Uterus (tissue), 4 donors: ENCODE measurements at places on chromosomes 1 and 21. TPM values are rescaled to one million over a fixed set of nuclear protein-coding genes. Genes with fewer than 3 reads are reported as not detected.
A peak's percentile ranks its signal among the peaks of the same experiment; 100 is the strongest.

GRCh38 chr1:17306407-17306806 lies 1.6 kb upstream of the PADI4 start:
- H3K27me3 ChIP-seq: no peaks in the 10 kb centered on the region
- no peak for DNase-seq
- H3K36me3 ChIP-seq: no peaks in the 10 kb centered on the region

GRCh38 chr1:1093610-1093943 lies 19.5 kb upstream of the RNF223 start:
- H3K36me3 ChIP-seq: no peaks in the 10 kb centered on the region
- H3K27ac ChIP-seq: no peak overlapping the region
- H3K4me3 ChIP-seq: no peak overlapping the region
- H3K4me1 ChIP-seq: no peaks in the 10 kb centered on the region

DNA sequence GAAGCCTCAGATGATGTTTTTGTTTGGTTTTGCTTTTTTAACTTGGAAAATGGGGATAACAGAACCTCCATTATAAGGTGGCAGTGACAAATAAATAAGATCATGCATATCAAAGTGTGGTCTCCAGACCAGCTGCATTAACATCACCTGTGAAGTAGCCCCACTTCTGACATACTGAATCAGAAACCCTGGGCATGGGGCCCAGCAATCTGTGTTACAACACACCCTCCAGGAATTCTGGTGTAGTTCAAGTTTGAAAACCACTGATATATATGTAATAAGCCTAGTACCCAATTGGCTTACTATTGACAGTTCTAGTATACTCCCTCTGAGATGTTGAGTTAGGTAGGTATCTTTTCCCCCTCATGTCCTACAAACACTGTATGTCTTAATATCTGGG lies 24.1 kb upstream of the RNF19B start:
- no peak for DNase-seq
- H3K4me1 ChIP-seq: peaks cover 3% of the 10 kb centered on the region
- no peak overlapping the region for H3K4me3 ChIP-seq
- H3K36me3 ChIP-seq: no peaks in the 10 kb centered on the region
- H3K27me3 ChIP-seq: no peaks in the 10 kb centered on the region

- H3K27me3 ChIP-seq: no peaks in the 10 kb centered on the region
- no peak overlapping the region for H3K27ac ChIP-seq
- no peak for DNase-seq
- H3K4me3 ChIP-seq: no peak overlapping the region
Observed at GRCh38 chr1:112074711-112075110, 85.2 kb upstream of the KCND3 start.

DNA sequence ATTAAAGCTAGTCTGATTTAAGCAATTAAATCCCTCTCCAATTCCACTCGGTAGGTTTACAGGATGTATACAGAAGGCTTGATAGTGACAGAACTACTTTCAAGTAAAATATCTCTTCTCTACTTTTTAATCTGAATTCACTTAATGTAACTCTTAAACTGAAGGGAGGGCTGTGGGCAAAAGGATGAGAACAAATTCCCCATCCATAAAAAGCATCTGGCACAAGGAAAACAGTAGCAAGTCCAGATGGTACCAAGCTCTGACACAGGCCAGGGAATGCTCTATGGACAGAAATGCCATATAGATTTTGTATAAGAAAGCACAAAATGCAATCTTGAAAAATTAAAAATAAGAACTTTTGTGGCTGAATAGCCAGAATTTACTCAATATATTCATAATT lies 53.1 kb upstream of the USH2A start:
- no peaks in the 10 kb centered on the region for H3K36me3 ChIP-seq
- no peak overlapping the region for H3K4me3 ChIP-seq
- no peaks in the 10 kb centered on the region for H3K4me1 ChIP-seq

DNA sequence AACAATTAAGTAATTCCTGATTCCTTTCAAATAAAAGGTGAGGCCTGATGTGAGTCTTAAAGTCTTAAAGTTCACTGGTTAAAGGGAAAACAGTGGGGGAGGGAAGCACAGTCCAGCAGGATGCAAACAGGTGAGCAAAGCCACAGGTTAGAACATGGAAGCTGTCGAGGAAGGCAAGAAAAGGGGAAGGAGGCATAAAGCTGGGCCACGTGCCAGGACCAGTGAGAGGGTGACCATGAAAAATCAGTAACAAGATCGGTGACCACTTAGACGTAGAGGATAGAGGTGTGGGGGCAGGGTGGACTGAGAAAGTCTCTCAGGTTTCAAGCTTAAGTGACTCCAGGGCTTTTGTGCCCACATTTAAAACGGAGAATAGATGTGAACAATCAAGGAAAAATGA lies 231.3 kb downstream of the SETD4 start:
- H3K4me1 ChIP-seq: no peaks in the 10 kb centered on the region
- H3K27me3 ChIP-seq: no peaks in the 10 kb centered on the region
- no peak for DNase-seq
- H3K27ac ChIP-seq: no peak overlapping the region
- H3K4me3 ChIP-seq: no peak overlapping the region
- no peaks in the 10 kb centered on the region for H3K36me3 ChIP-seq

DNA sequence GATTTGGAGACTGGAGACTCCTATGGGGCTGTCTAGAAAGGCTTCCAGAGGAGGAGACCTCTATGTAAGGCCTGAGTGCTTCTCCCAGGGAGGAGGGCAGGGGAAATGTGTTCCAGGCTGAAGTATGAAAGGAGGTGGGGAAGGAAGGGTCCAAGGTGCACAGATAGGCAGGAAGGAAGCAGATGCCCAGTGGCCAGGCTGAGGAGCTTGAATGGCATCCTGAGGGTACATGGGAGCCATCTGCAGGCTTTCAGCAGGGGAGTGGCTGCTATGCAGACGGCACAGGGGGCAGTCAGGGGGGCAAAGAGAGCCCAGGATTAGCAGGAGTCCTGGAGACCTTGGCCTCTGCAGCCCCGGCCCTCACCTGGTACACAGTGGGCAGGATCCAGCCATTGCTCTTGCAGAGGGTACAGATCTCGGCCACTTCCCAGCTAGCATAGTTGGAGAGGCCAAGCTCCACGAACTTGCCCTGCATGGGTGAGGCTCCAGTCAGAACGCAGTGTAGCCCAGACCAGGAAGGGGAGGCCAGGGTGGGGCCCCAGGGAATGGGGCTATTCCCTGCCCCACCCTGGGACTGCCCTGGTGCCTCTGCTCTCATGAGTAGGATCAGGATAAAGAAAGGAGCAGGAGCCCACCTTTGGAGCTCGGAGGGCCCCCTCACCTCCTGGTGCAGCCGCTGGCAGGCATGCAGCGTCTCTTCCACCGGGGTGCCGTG lies 4.0 kb downstream of the AKR7A2 start:
- no peaks in the 10 kb centered on the region for H3K36me3 ChIP-seq
- H3K4me3 ChIP-seq: no peak overlapping the region
- DNase-seq: no peak
- no peaks in the 10 kb centered on the region for H3K27me3 ChIP-seq
- no peaks in the 10 kb centered on the region for H3K4me1 ChIP-seq

MAP10 gene
- 5.0 TPM for total RNA-seq

DNA sequence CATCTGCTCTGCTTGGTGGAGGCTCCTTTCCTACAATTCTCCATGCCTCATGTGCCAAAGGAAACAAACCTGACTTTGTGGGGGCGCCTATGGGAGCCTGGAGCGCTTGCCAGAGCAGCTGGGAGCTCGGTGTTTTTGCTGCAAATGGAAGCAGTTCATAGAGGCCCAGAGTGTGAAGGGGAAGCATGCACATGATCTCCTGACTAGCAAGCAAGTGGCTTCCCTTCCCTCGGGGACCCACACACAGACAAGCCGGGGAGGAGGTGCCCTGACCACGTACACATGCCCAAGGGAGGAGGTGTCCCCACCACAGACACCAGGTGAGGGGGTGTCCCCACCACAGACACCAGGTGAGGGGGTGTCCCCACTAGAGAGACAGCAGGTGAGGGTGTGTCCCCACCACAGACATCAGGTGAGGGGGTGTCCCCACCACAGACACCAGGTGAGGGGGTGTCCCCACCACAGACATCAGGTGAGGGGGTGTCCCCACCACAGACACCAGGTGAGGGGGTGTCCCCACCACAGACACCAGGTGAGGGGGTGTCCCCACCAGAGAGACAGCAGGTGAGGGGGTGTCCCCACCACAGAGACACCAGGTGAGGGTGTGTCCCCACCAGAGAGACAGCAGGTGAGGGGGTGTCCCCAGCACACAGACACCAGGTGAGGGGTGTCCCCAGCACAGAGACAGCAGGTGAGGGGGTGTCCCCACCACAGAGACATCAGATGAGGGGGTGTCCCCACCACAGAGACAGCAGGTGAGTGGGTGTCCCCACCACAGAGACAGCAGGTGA lies 106.8 kb downstream of the CRYAA start:
- no peaks in the 10 kb centered on the region for H3K4me1 ChIP-seq
- DNase-seq: no peak
- no peak overlapping the region for H3K4me3 ChIP-seq
- H3K27me3 ChIP-seq: no peaks in the 10 kb centered on the region
- H3K36me3 ChIP-seq: no peaks in the 10 kb centered on the region
- H3K27ac ChIP-seq: no peak overlapping the region

GRCh38 chr1:235820061-235820460 lies 46.6 kb downstream of the LYST start:
- no peak overlapping the region for H3K27ac ChIP-seq
- DNase-seq: no peak
- no peaks in the 10 kb centered on the region for H3K27me3 ChIP-seq
- H3K4me3 ChIP-seq: no peak overlapping the region

DNA sequence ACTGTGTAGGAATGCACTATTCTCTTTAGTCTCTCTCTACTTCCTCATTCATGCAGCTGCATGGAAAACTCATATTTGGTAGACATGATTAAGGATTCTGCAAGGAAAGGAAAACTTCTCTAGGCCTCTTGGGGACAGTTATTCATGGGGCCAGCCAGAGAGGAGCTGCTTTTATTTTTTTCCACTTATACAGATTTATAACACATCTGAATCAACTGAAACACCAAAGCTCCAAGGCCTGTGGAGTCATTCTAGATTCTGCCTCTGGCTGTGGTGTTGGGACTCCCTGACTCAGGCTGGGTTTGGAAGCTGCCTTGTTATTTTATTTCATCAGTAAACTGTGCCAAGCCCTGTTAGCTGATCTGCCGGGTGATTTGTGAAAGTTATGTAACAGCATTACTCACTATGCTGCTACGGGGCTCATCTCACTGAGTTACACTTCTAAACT lies 83.9 kb upstream of the EDEM3 start:
- DNase-seq: peak; percentile 88
- peak overlapping the region; percentile 76 for H3K27ac ChIP-seq
- H3K4me3 ChIP-seq: no peak overlapping the region
- H3K36me3 ChIP-seq: no peaks in the 10 kb centered on the region
- H3K27me3 ChIP-seq: no peaks in the 10 kb centered on the region
- H3K4me1 ChIP-seq: peaks cover 4% of the 10 kb centered on the region

ERG gene
- total RNA-seq: 42.8 TPM

- H3K36me3 ChIP-seq: no peaks in the 10 kb centered on the region
- DNase-seq: no peak
- no peak overlapping the region for H3K27ac ChIP-seq
Observed at GRCh38 chr21:29443411-29444010, 144.8 kb downstream of the BACH1 start.

- no peak for DNase-seq
- H3K4me1 ChIP-seq: no peaks in the 10 kb centered on the region
- H3K27ac ChIP-seq: no peak overlapping the region
- no peaks in the 10 kb centered on the region for H3K36me3 ChIP-seq
- H3K4me3 ChIP-seq: no peak overlapping the region
Observed at GRCh38 chr1:20058531-20058930, 11.5 kb upstream of the PLA2G5 start.

DNA sequence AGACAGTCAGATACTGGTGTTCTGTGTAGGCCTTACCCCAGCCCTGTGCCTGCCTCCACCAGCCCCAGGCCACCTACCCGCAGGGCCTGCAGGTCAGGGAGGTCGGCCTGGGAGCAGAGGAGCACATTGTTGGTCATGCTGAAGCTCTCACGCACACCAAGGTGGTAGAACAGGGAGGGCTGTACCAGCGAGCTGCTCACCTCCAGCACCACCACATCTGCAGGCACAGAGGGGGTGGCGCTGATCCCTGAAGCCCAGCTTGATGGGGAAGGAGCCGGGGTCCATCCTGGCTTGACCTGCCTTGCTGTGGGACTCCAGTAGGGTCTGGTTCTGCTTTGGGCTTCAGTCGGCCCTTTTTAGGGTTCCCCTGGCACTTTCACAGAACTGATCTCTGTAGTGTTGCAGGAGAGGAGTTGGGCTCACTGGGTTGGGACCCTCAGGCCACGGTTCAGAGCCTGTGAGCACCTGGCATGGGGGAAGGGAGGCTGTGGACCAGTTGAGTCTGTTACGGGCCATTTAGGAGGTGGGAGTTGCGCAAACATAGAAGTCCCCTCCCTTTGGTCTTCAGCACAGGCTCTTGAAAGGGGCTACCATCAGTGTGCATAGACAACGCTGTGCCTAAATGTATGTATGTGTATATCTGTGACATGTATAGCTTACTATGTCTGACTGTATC lies 1.9 kb downstream of the MAP3K6 start:
- no peaks in the 10 kb centered on the region for H3K27me3 ChIP-seq
- no peak for DNase-seq
- H3K4me3 ChIP-seq: peak overlapping the region; percentile 59
- no peaks in the 10 kb centered on the region for H3K36me3 ChIP-seq

NOTCH2NLA gene
- total RNA-seq: 44.3 TPM

DNA sequence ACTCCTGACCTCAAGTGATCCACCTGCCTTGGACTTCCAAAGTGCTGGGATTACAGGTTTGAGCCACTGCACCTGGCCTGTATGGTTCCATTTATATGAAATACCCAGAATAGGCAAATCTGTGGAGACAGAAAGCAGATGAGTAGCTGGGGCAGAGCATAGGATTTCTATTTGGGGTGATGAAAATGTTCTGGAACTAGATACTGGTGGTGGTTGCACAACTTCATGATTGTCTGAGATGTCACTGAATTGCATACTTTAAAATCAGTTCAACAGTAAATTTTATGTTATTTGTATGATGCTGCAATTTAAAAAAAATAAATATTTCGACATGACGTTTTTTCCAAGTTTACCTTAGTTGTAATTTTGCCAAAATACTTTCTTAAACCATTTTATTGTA lies 23.9 kb downstream of the ITSN1 start:
- H3K36me3 ChIP-seq: no peaks in the 10 kb centered on the region
- no peaks in the 10 kb centered on the region for H3K4me1 ChIP-seq

DNA sequence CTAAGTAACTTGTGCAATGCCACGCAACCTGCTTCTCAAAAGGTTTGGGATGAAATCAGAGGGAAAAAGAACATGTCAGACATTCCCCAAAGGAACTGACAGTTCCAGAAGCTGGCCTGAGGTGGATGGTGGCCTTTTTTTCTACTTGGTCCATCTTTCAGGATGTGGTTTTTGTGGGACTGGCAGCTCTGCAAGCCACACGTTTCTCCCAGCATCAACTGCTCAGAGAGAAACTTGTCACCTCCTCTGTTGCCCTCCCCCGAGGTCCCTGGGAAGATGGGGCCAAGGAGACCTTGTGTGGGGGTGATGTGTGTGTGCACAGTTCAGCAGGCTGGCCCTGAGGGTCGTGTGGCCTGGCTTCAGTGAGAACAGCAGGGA lies 2.5 kb upstream of the DHRS3 start:
- no peak for DNase-seq
- no peaks in the 10 kb centered on the region for H3K27me3 ChIP-seq
- H3K36me3 ChIP-seq: no peaks in the 10 kb centered on the region
- H3K27ac ChIP-seq: peak overlapping the region; percentile 93
- H3K4me1 ChIP-seq: no peaks in the 10 kb centered on the region
- H3K4me3 ChIP-seq: no peak overlapping the region

HAPLN2 gene
- 3.9 TPM for total RNA-seq
